AG09309 (cell line): ENCODE measurements at places on chromosomes 1 and 21.

GRCh38 chr1:207990876-207991582 lies 80.1 kb upstream of the CD34 start:
- DNase-seq: no peak

DNA sequence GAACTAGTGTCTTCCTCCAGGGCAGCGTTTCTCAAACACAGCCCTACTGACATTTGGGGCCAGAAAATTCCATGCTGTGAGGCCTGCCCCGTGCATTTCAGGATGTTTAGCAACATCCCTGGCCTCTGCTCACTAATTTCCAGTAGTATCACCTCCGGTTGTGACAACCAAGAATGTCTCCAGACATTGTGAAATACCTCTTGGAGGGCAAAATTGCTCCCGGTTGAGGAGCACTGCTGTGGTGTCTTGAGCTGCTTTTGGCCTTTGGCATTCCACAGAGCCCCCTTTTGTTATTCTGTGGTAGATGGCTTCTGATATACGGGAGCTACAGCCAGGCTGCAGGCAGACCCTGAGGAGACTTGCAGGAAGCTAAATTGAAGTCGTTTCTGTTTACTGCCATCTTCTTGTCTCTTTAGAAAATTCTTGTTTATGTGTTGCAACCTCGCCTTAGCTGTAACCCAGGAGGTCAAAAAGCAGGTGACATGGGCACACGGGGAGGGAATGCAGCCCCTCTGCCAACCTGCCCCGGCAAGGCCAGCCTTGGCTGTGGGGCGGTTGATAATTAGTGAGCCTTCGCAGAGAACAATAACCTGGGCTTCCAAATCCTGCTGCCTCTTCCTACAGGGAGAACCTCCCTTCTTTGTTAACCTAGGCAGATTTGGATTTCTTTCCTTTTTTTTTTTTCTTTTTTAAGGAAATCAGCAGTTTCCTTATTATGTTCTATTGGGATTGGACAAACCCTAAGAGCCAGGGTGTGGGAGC lies 74.7 kb upstream of the AKT3 start:
- DNase-seq: no peak

DNA sequence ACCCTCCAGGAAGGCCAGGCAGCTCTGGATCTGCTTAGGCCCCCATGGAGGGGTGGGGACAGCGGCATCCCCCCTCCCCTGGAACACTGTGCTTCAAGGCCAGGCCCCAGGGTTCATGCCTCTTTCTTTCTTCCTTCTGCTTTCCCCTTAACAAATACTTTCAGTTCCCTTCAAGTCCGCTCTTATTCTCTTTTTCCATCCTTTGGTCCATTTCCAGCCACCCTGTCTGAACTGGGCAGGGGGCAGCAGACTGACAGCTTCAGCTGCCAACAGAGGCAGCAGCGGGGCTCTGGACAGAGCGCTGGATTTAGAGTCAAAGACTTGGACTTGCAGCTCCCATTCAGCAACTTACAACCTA lies 1.1 kb upstream of the CD244 start:
- DNase-seq: no peak

- no peak for DNase-seq
Measured at GRCh38 chr1:97551113-97551512, 369.7 kb downstream of the DPYD start.

- no peak for DNase-seq
Measured at GRCh38 chr1:31447210-31447609, 34.2 kb downstream of the SERINC2 start.

- no peak for DNase-seq
Measured at GRCh38 chr1:165686971-165687433, 11.4 kb downstream of the ALDH9A1 start.

- DNase-seq: no peak
Measured at GRCh38 chr1:81606656-81607055, 194.1 kb upstream of the ADGRL2 start.

- DNase-seq: no peak
Measured at GRCh38 chr21:35801391-35801790, 258.9 kb downstream of the SETD4 start.
